ENCODE measurements at places on chromosomes 2 and 18. TPM values are rescaled to one million over a fixed set of nuclear protein-coding genes. Genes with fewer than 3 reads are reported as not detected.
A peak's percentile ranks its signal among the peaks of the same experiment; 100 is the strongest.

DSG3 gene
- not detected for total RNA-seq

GRCh38 chr2:36464006-36464721, 108.6 kb downstream of the CRIM1 start:
- no peak for DNase-seq

DNA sequence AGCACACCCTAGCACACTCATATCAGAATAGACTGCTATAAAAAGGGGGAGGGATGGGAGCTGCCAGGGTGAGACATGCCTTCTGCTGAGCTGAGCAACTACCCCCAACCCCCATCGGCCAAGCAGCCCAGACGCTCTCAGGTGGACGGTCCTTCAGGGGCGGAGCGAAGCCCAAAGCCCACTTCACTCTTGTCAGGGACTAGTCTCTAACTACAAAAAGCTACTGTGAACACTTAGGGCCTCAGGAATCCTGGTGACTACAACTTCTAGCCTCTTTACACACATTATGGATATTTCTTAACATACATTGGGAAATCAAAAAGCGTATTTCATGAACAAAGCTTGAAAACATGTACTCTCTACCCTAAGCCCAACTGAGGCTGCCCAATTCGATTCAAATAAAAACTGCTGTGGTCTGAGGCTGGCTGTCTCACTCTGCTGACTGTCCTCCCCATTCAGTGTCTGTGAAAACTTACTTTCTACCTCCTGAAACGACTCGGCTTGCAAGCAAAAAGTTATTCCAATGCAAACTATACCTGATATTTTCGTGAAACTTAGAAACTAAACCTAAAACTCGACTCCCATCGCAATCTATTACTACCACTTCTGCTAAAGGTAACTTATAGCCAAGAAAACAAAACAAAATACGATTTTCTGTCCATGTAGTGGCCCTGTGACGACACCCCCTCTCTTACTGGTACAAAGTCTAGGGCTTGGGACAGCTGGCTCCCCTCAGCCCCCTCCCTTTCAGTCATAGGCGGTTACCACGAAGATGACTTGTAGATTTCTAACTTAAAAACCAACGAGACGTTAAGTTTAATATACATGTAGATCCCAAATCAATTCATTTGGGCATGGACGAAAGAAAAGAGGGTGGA, 1.2 kb downstream of the SERTAD2 start:
- peak; percentile 68 for DNase-seq

- peak; percentile 63 for DNase-seq
Measured at GRCh38 chr2:189285962-189286645, 106.5 kb upstream of the COL5A2 start.

GRCh38 chr2:207629553-207629952, 4.4 kb upstream of the METTL21A start:
- no peak for DNase-seq

DNA sequence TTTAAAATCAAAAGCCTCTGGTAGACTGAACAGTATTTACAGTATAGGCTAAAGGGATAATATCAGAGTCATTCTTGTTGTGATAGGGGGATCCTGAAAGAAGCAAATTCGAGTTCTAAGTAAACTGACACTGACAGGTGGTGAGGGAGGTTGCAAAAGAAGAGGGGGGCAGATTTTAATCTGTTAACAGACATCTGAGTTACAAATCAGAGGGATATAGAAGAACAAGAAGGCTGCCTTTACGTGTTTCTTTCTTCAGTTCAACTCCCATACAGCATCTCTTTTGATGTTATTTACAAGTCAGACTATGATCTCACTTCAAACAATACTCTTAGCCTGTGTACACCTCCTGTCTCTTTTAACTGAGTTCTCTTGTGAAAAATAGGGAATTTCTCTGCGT, 16.3 kb upstream of the ITGA4 start:
- DNase-seq: no peak

All from PC-3 (cell line).